ENCODE measurements at places on chromosomes 11 and 22.

DNA sequence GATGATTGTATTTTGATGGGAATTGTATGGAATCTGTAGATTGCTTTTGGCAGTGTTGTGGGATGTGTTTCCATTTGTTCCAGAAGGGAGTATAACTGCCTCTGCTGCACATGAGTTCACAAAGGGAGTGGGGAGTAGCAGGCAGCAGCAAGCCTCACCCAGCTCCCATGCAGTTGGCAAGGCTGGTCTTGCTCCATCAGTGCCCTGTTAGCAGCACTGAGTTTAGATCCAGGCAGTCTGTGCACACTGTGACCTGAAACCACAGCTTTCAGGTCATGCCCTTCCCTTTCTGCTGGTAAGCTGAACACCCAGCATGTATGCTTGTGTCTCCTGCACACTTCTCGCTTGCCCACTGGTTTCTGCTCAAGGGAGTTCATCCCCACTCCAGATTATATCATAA is 3.7 kb upstream of the NUCB2 start:
- DNase-seq: no peak

DNA sequence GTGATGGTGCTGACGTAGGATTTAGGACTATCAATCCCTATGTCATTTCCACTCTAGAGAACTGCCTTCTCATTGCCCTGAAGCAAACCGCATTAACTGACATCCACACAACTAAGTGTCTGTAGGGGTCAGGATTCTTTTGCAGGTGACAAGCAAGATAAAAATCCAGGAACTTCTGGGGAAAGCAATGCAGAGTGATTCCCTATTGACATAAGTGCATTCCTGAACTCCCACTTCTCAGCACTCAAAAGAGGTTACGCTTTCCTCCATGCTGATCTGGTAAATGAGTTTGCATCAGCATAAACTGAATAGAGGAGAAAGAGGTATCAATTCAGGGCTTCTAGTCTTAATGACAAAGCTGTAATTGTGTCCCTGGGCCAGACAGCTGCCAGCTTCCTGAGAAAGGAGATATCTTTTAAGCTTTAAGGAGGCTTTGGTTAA is 224.6 kb upstream of the ISX start:
- peak; percentile 1 for DNase-seq

DNA sequence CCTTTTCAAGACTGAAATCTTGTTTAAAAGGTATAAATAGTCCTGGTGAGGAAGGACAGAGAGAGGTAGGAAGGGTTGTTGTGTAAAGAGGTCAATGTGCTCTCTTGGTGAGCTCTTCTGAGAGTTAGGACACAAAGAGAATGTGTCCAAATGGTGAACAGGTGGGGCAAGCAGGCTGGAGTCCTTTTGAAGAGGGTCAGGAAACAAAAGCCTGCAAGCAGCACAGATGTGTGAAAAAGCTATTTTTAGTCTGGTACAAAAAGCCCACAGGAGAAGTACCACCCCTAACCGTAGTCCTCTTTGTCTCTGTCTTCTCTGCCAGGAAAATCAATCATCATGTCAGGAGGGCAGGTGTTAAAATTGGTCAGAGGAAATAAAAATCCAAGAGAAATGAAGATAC is 54.4 kb upstream of the SYN3 start:
- DNase-seq: no peak

- DNase-seq: no peak
Observed at GRCh38 chr11:34863048-34863447, 53.1 kb downstream of the APIP start.

- DNase-seq: no peak
Observed at GRCh38 chr22:27874764-27875163, 44.3 kb downstream of the PITPNB start.

GRCh38 chr11:77886401-77886800 is 65.5 kb downstream of the AAMDC start:
- DNase-seq: no peak

GRCh38 chr11:128828350-128828749 is 38.7 kb downstream of the KCNJ1 start:
- DNase-seq: no peak

DNA sequence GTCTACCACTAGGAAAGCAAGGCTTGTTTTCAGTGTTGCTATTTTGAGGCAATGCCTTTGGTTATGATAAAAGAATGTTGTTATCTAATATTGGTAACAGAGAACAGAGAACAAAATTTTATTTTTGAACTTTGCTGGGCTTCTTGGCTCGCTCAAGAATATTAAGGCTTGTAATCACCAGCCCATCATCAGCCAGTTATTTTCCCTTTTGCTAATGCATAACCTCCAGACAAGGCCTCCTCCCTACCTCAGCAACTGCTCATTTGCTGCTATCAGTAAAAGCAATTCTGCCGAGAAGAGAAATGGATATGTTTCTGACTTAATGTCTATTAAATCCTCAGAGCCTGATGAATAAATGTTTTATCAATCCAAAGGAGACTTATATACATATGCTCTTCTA is 8.9 kb downstream of the MTMR2 start:
- no peak for DNase-seq

DNA sequence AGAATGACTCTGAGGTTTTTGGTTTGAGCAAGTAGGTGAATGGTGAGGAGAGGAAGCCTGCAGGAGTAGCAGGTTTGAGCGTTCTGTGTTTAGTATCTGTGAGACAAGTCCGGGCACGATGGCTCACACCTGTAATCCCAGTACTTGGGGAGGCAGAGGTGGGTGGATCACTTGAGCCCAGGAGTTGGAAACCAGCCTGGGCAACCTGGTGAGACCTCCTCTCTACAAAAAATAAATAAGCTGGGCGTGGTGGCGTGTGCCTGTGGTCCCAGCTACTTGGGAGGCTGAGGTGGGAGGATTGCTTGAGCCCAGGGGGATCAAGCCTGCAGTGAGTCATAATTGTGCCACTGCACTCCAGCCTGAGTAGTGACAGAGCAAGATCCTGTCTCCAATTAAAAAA is 9.7 kb upstream of the CENATAC start:
- no peak for DNase-seq

GRCh38 chr11:86912238-86912637 is 43.0 kb downstream of the FZD4 start:
- DNase-seq: no peak

GRCh38 chr22:25574736-25575135 is 10.3 kb downstream of the GRK3 start:
- no peak for DNase-seq

- no peak for DNase-seq
Observed at GRCh38 chr11:5239046-5239445, 4.8 kb upstream of the HBD start.

DNA sequence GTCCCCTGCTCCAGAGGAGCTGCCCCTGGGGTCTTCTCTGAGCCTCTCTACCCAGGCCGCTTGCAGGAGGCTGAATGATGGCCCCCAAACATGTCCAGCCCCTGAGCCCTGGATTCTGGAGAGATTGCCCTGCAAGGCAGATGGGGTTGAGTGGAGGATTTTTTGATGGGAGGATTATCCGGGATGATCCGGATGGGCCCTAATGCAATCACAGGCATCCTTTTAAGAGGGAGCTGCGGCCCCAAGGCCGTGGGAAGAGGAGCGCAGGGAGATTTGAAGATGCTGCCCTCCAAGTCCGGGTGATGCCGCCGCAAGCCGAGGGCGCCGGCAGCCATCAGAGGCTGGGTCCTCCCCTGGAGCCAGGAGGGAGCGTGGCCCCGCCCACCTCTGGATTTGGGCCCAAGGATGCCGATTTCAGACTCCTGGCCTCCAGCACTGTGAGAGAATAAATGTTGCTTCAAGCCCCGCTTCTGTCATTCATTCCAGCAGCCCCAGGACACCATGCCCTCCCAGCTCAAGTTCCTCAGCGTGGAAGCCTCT is 66.0 kb downstream of the WNT7B start:
- no peak for DNase-seq

DNA sequence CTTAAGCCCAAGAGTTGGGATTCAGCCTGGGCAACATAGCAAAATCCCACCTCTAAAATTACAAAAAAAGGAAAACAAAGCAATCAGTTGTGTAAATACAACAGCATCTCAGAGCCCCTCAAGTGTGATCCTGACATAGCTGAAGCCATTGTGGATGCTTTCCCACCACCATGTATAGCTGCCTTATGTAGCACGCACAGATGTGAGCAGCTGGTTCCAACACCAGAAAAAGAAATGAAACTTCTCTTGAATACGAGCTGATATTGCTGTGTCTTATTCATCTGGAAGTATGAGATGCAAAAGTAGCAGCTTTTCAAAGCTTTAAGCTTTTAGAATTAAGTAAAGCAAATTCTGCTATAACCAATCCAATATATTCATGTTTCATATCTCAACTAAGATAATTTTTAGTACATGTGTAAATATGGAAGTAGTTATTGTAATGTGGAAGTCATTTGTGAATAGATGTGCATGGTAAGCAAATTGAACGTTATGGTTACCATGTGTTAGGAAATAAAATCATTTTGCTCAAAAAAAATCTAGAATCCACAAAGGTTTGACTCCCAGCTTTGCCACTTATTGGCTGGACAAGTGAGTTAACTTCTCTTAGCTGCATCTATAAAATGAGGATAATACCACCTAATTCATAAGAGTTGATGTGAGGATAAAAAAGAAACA is 63.2 kb downstream of the SGSM3 start:
- no peak for DNase-seq

GRCh38 chr11:88330826-88331428 is 6.6 kb downstream of the CTSC start:
- no peak for DNase-seq

GRCh38 chr11:15638386-15638787 is 523.7 kb downstream of the INSC start:
- no peak for DNase-seq

GRCh38 chr22:21051831-21052400 is 6.2 kb downstream of the LRRC74B start:
- DNase-seq: no peak

- DNase-seq: no peak
Observed at GRCh38 chr11:66546368-66546965, at the start of gene ACTN3. Gene ACTN3, plus strand, starts transcription at chr11:66546903. Its CDS starts 35 bp downstream, at chr11:66546938.

DNA sequence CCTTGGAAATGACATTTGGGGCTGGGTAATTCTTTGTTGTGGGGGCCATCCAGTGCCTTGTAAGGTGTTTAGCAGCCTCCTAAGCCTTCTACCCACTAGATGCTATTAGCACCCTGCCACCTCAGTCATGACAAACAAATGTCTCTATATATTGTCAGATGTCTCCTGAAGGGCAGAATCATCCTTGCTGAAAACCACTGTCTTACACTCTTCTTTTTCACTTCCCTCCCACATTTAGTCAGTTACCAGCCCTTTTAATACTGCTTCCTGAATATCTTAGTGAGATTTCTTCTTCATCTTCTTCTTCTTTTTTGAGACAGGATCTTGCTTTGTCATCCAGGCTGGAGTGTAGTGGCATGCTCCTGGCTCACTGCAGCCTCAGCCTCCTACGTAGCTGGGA is 33.1 kb downstream of the TNRC6B start:
- DNase-seq: no peak

DNA sequence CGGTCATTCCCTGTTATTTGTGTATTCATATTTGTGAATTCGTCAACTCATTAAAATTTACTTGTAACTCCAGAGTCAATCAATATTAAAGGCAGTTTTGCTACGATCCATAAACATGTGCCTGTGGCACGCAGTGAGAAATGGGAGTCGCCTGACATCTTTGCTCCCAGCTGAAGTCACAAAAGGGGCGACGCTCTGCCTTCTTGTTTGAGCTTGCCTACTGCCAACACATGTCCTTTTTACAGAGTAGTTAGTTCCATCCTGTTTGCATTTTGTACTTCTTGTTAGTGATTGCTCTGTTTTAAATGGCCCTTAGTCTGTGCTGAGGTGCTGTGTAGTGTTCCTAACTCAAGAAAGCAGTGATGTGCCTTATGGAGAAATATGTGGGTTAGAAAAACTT is 305.3 kb downstream of the ETS1 start:
- DNase-seq: no peak

DNA sequence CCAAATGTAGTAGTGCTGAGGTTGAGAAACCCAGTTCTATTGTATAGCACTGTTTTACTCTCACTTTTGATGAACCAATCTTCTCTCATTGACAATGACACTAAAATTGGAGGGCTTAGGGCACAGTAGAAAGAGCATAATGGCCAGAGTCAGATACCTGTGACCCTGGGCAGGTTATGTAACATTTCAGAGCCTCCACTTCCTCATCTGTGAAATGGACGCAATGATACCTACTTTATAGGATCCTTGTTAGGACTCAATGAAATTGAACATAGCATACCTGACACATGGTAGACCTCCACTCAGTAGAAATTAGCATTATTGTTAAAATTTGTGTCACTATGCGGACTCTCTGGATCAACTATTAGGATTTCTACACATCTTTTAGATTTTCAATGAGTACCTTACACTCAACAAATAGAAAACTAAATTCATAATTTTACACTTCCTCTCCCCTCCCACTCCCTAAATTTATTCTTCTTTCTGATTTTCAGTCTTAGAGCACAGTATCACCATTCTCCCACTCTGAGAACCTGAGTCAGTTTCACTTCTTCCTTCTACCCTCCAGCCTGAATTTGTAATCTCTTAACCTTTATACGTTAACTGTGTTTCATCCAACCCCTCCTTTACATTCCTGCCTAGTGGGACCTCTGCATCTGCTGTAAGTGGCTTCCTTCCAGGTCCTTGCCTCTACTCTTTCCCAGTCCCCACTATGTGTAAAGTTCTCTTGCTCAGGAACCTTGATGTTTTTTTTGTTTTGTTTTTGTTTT is 78.3 kb downstream of the MICAL2 start:
- no peak for DNase-seq

- no peak for DNase-seq
Observed at GRCh38 chr11:12185106-12185690, 74.8 kb downstream of the MICAL2 start.

- DNase-seq: no peak
Observed at GRCh38 chr11:62419314-62419929, 589 bp downstream of the SCGB1A1 start.

- DNase-seq: no peak
Observed at GRCh38 chr11:34576331-34576730, 44.6 kb upstream of the EHF start.

DNA sequence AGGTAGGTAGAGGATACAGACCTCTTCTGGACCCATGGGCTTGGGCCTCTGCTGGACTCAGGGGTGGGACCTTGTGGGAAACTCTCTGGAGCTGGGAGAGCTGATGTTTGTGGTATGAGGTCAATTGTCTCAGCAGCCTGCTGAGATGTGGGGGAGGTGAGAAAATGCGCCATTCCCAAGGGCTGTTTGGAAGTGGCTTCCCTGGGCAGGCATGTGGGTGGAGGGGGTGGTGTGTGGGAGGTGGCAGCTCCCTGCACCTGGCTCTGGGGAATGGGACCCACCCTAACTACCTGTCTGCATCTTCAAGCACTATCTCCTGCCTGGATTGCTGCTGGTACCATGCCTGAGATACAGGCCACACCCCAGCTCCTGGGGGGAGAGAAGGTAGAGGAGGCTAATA is 97.4 kb upstream of the THY1 start:
- no peak for DNase-seq

Data from Caco-2 (cell line).